CD8-positive, alpha-beta memory T cell (primary cell): ENCODE measurements at places on chromosomes 2 and 18.

- DNase-seq: no peak
Measured at GRCh38 chr2:20676353-20677215, 9.6 kb downstream of the GDF7 start.

GRCh38 chr18:79540904-79541282 lies 138.7 kb upstream of the CTDP1 start:
- DNase-seq: no peak

GRCh38 chr2:71640489-71640888 lies 187.1 kb downstream of the DYSF start:
- DNase-seq: no peak

DNA sequence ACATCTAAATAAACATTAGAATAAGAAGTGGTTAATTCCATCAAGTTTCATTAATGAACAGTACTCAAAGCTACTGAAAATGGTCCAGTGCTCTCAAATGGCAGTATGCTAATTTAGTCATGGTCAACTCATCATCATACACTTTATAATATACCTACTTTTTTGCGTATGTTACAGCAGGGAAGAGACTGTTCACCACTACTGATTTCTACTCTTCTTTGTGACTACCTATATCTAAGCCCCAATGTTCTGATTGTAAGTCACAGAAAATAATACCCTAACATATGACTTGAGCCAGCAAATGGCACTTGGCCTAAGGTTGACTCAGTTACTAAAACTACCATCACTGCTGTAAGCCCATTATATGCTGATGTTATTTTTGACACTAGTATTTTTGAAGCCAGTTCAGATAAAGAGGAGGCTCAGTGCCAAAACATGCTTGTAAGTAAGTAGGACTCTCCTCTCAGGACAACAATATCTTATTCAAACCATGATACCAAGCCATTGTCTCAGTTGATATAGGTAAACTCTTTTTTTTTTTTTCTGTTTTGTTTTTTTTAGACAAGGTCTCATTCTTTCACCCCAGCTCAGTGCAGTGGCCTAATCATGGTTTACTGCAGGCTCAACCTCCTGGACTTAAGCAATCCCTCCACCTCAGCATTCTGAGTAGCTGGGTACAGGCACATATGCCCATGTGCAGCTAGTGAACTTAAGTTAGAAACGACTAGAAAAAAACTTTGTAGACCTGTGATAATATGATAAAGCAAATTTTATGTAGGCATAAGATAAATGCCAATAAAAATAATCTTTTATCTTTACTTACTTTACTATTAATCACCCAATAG lies 266.9 kb downstream of the ZNF385B start:
- DNase-seq: no peak

DNA sequence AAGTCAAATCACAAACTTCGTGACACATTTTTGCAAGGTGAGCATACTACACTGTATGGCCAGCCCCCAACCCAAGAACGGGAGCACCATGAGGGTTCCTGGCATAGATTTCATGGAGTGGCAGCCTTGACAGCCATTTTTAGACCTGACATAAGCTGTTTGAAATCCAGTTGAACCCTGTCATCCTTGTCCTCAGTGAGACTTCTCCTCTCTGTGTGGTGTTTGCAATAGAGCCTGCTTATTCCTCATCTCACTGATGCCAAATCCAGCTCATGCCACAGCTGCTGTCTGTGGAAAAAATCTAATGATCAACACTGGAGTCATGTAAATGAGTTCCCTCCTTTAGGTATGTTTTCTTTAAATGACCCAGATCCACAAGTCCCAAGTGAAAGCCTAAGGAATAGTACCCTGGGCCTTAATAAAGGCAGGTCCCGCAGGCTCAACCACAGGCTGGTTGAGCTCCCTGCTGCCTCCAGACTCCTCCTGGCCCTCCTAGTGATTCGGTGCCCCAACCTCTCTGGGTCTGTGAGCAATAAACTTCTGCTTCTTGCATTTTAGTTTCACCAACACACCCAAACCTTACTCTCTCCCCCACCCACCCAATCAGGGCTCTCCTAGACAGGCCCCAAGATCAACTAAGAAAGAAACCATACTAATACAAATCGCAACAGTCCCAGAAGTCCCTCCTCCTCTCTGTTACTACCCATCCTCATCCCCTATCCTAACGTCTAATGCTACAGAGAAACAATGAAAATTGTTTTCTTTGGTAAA lies 8.4 kb upstream of the CREG2 start:
- DNase-seq: no peak

- DNase-seq: no peak
Measured at GRCh38 chr18:58496231-58496630, 132.7 kb downstream of the ALPK2 start.

GRCh38 chr2:54609647-54610046 lies 113.8 kb upstream of the EML6 start:
- no peak for DNase-seq

- DNase-seq: peak; percentile 51
Measured at GRCh38 chr2:96806468-96807126, 9.5 kb upstream of the CNNM3 start.

- DNase-seq: no peak
Measured at GRCh38 chr2:20485612-20486388, 38.9 kb downstream of the RHOB start.

GRCh38 chr2:181241797-181242196 lies 215.4 kb upstream of the ITGA4 start:
- DNase-seq: no peak

DNA sequence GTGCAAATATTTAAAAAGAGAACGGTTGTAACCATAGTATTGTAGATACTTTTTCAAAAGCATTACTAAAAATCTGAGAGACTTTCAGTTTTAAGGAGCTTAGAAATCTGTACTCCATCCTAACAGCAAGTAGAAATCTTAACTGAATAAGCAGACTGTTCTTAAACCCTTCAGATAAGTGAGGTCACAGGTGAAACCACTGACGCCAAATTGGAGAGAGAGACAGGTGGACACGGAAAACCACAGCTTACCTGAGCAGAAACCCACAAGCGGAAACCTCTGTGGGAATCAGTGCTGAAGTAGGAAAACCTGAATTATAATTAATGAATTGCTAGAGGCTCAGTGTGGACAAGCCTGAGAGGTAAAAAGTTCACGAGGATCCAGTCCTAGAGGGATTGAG lies 959.4 kb upstream of the CELF4 start:
- DNase-seq: no peak

GRCh38 chr2:17388798-17389197 lies 129.4 kb downstream of the RAD51AP2 start:
- DNase-seq: no peak

DNA sequence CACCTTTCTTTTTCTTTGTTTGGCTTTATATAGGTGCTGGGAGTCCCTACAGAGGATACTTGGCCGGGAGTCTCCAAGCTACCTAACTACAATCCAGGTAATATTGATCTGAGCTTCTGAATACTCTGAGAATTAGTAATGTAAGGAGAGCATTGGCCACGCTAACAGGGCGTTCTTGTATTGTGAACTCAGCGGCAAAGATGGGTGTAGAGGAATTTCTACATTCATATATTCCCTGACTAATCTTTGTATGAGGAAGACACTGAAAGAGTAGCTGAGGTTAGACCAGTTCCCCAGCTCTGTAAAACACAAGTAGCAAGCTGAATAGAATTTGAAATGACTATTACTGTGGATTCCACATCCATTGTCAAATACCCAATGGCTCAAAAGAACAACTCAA lies 48.5 kb downstream of the CDK15 start:
- DNase-seq: no peak
